LoVo (cell line): ENCODE measurements at places on chromosomes 12 and 14.

DNA sequence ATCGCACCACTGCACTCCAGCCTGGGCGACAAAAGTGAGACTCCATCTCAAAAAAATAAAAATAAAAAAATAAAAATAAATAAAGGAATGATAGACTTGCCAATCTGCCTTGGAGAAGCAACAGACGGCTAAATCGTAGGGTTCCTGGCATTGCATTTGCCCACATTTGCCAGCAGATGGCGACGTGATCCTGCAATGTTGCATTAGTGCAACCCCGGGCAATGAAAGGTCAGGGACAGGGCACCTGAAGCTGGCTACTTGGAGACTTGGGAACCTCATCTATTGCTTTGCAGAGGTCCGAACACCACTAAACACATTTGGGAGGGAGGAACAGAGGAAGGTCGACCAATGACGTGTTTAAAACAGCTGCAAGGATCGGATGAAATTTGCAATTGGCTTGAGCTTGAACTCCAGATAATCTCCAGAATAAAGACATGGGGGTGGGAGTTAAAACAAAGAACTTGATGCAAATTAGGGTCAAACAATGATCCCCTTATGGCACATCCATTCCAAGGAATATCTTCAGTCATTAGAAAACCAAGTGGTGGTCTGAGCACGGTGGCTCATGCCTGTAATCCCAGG is 34.6 kb downstream of the SPRING1 start:
- DNase-seq: peak; percentile 75

DNA sequence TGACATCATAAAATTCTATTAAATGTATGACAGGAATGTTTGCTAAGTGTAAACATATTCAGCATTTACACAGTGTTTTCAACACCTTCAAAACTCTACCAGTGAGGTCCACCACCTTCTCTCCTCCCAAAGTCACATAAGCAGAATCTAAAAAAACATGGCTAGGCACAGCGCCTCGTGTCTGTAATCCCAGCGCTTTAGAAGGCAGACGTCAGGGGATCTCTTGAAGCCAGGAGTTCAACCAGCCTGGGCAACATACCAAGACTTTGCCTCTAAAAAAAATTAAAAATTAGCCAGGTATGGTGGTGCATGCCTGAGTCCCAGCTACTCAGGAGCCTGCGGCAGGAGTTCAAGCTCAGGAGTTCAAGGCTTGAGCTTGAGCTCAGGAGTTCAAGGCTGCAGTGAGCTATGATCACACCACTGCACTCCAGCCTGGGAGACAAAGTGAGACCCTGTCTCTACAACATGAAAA is 30.0 kb downstream of the NUMB start:
- no peak for DNase-seq

DNA sequence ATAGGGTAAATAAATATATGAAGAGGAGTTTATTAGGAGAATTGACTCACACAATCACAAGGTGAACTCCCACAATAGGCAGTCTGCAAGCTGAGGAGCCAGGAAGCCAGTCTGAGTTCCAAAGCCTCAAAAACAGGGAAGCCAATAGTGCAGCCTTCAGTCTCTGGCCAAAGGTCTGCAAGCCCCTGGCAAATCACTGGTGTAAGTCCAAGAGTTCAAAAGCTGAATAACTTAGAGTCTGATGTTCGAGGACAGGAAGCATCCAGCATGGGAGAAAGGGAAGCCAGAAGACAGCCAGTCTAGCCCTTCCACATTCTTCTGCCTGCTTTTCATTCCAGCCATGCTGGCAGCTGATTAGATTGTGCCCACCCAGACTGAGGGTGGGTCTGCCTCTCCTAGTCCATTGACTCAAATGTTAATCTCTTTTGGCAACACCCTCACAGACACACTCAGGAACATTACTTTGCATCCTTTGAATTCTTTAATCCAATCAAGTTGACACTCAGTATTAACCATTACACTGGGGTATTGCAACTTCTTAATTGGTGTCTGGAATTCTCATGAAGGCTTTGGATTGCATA is 736.5 kb upstream of the LMO3 start:
- DNase-seq: no peak

DNA sequence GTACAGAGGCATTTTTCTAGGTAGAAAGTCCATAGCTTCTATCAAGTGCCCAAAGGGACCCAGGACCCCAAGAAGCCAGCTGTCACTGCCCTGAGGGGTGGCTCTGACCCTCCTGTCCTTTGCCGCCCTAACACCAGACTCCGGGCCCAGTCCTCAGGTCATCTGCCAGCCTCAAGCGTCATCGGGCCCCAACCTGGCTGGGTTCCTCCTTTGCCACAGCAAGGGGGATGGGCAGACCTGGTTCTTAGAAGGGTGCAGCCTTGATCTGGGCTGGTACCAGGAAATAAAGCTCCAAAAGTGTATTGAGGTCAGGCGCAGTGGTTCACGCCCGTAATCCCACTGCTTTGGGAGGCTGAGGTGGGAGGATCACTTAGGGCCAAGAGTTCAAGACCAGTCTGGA is 27.1 kb upstream of the FAM222A start:
- DNase-seq: no peak

- no peak for DNase-seq
These were observed 1.5 kb downstream of the FBLN5 start for GRCh38 chr14:91945751-91946621.

DNA sequence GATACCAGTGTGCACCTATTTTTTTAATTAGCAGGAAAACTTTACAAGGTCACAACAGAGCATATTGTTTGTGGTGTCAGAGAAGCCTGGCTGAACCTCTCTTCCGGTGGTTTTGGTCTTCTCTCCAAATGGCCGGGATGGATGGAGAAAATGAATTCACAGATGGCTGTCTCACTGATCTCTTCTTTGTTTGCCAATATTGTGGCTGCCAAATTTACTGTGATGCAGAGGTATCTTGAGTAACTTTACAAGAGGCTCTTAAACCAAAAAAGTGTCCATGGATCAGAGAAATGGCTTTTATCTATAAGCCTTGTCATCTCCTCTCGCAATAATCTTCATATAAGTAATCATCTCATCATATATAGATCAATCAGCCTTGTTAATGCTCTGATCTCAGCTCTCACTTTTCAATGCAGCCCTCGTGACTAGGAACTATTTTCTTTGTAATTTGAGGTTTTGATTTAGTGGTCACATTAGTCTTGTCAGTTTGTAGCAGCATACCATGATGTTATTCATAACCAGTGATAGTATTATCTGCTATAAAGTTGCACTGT is 308.1 kb downstream of the EGLN3 start:
- no peak for DNase-seq

- no peak for DNase-seq
These were observed 377.3 kb upstream of the E2F7 start for GRCh38 chr12:77442633-77443032.
